NB4 (cell line): ENCODE measurements at places on chromosomes 5 and 9.

DNA sequence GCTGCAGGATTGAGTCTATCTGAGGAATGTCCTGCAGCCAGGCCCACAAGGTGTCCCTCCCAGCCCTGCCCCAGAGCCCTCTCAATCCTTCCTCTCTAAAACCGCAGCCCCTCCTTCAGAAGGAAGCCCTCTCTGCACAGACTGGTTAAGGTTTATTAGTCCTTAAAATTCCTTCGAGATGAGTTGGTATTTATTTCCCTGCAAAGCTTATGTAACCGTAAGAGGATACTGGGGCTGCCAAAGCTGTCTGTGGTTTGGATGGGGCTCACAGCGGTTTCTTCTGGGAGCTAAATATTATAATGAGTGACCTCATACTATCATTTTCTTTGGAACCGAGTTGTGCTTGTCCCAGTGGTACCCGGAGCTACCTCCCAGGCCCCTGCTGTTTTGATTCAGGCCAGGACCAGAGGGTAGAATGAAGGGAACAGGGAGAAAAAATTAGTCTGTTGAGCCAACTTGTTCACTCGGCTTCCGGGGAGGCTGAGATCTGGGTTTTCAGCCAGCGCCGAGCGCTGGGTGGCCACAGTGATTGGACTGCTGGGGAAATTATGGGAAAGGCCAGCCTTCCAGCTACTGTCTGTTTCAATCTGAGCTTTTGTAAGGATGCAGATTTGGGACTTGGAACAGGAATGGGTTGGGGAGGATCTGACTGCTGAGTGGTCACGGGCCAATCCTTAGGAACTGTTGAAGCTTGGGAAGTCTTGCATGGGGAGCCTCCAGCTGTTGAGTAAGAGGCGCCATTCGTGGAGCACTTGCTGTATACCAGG, 107.5 kb downstream of the NDFIP1 start:
- DNase-seq: peak; percentile 12

DNA sequence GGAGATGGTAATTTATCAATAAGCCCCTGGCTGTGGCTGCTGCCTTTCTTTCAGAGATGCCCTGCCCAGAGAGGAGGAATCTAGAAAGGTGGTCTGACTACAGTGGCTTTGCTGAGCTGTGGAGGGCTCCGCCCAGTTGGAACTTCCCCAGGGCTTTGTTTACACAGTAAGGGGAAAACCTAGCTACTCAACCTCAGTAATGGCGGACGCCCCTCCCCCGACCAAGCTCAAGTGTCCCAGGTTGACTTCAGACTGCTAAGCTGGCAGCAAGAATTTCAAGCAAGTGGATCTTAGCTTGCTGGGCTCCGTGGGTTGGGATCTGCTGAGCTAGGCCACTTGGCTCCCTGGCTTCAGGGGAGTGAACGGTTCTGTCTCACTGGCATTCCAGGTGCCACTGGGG, 865.4 kb upstream of the ACO1 start:
- DNase-seq: no peak

DNA sequence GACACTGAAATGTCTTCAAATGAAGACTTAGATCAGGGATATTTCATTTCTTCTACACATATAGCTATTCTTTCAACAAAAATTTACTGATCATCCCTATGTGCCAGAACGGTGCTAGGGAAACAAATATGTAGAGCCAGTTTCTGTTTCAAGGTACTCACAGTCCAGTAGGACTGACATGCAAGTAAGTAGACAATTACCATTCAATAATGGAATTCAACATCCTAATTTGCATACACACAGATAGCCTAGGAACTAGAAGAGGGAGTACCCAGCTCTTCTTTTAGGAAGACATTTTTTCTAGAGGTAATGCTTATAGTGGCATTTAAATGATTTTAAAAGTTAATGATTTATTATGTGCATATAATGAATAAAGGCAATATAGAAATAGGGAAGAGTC, 388.8 kb downstream of the ZSWIM6 start:
- DNase-seq: no peak

GRCh38 chr5:130350131-130350530, 445.9 kb downstream of the CHSY3 start:
- no peak for DNase-seq

DNA sequence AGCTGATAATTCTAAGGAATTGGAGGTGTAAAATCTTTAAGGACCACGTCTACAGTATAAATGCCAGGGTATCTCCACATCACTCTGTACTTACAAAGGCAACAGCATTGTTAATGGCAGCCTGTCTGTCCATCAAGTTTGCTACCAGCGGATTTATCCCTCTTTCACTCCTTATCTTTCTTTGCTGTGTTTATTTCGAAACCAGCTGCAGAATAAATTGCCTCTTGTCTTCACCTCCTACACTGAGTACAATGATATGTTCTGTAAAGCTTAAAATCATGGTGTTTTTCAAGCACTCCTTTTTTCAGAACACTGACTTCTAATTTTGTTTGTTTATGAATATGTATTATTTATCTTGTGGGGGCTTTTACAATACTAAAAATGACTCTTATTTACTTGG, 1088.1 kb downstream of the NR2F1-AS1 start:
- no peak for DNase-seq

DNA sequence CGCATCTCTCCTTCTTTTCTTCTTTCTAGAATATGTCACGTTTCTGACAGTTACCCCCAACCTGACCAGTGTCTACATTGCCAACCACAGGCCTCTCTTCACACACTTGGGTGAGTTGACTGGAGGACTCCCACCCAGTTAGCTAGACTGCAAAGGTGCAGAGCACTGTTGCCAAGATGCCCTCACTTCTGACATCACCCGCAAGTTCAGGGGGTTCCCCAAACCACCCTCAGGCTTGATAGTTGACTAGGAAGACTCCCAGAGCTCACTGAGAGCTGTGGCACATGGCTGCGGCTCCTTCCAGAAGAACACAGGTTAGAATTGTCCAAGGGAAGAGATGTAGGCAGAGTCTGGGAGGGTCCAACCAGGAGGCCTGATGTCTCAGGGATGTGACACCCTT, 17.2 kb downstream of the ADAMTS13 start:
- no peak for DNase-seq

DNA sequence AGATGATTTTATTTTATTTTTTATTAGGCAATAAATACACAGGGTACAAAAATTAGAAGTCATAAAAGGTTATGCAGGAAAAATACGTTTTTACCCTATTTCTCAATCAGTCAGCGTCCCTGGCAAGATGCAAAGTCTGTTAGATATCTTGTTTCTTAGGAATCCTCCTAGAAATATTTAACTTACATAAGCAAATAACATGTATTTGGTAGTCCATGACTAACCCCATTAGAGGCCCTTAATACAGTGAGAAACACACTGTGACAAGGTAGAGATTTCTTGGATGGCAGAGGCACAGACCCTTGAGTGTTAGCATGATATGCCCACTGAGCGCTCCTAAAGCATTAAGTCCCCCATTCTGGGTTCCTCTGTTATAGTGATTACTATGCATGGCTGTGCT, 121.2 kb upstream of the ADAMTSL1 start:
- DNase-seq: no peak

DNA sequence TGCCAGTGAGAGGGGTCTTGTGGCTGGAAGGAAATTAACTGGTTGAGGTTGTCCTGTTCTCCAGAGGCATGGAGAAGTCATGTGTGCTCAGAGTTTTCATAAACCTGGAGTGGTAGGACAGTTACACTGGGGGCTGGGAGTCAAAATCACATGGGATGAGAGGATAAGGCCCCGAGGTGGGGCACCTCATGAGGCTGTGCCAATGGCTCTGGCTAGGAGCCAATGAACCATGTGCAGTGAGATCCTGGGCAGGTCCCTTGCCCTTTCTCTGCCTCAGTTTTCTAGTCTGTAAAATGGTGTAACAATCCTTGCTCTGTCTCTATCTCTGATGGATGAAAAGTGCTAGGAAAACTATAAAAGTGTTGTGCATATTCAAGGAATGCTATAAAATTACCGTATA, 7.0 kb upstream of the SYNPO start:
- no peak for DNase-seq

- no peak for DNase-seq
These were observed 72.7 kb downstream of the EPB41L4B start for GRCh38 chr9:109248133-109248581.

GRCh38 chr5:126527892-126528291, 67.1 kb downstream of the ALDH7A1 start:
- DNase-seq: no peak

GRCh38 chr9:13485068-13485596, 205.6 kb upstream of the MPDZ start:
- no peak for DNase-seq

GRCh38 chr9:87375397-87376073, 122.1 kb upstream of the DAPK1 start:
- DNase-seq: no peak

DNA sequence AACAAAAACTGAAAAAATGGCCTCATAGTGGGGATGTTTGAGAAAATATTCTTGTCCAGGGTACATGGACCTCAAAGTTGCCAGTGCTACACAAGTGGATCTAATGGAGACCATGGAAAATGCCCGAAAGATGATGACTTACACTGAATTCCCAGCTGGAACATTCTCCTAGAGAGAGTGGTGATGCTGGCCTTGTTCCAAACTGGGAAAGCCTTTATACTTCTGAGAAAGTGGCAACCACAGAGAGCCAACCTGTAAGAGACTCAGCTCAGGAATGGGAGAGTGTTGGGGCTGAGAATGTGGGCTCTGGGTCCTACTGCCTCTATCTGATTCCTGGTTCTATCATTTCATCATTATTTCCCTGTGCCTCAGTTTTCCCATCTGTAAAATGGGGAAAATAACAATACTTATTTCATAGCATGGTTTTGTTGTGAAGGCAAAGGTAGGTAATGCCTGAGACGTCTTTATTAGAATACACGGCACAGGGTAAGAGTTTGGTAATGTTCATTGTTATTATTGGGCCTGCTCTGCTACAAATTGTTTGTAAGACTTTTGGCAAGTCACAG, 229.0 kb upstream of the PANK3 start:
- DNase-seq: no peak

DNA sequence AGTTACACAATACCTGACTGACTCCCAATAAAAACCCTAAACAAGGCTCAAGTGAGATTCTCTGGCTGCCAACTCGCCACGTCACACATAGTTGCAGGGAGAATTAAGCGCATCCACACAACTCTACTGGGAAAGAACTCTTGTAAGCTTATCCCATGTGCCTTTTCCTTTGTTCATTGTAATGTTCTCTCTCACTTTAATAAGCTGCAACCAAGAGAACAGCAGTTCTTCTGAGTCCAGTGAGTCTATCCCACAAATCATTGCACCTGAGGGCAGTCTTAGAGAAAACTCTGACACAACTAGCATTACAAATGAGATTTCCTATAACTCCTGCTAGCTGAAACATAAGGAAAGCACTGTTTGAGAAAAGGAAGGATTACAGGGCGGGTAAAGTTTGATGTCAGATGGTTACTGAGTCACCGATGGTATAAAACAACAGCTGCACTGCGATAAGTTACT, 27.4 kb downstream of the CENPK start:
- DNase-seq: no peak

GRCh38 chr5:16742938-16743337, 126.1 kb upstream of the RETREG1 start:
- DNase-seq: no peak

DNA sequence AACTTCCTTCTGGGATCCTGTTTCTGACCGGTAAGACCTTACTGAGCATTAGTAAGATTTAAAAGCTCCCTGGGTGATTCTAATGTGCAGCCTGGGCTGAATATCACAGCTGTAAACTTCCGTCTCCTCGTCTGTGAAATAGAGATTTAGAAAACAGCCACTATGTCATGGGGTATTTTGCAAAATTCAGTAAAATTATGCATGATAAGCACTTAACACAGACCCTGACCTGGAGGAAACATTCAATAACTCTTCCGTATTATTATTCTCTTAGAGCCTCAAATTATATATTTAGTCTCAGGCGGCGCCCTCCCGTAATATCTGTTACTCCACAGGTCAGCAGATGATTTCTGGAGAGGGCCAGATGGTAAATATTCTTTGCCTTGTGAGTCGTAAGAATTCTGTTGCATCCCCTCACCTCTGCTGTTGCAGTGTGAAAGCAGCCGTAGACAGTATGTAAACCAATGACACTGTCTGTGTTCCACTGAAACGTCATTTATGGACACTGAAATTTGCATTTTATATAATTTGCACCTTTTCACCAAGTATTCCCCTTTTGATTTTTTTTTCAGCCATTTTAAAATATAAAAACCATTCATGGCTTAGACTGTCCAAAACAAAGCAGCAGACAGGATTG, 39.2 kb upstream of the RARS1 start:
- DNase-seq: no peak

GRCh38 chr5:50958852-50959457, 292.5 kb downstream of the PARP8 start:
- peak; percentile 40 for DNase-seq

DNA sequence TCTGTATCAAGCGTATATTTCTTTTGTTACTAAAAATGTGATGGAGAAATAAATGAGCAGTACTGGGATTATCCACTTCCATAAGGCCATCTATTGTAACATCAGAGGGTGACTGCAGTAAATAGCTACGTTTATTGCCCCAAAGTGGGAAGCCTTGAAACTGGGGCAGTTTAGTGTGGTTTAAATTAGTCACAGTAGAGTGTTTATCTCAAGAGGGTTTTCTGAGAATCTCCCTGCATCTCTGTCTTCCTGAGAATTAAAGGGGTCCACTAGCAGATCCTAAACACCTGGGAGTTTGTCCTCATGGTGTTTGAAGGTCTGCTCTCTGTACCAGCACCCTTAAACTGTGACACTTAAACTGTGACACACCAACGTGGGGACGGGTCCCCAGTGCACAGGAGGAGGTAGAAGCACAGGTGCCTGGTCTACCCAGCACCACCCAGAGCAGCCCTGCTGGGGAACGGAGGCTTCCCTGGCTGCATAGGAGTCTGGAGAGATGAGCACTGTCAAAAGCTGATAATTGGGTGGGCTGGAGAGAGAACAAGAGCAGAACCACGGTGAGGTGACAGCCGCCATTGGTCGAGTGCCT, 25.2 kb downstream of the PRRC2B start:
- no peak for DNase-seq

DNA sequence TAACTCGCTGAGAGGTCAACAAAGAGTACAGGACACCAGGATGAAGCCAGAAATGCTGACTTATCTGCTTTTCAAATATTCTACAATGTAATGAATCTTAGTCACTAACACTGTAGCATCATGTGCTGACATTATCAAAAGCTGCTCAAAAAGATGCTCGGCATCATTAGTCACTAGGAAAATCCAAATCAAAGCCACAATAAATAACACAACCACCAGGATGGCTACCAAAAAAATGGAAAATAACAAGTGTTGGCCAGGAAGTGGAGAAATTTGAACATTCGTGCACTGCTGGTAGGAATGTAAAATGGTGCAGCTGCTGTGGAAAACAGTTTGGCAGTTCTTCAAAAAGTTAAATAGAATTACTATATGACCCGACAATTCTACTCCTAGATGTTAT, 269.1 kb downstream of the GLIS3 start:
- DNase-seq: no peak

- DNase-seq: no peak
These were observed 55.5 kb upstream of the RASGRF2 start for GRCh38 chr5:80904533-80905187.

- peak; percentile 70 for DNase-seq
These were observed 11.0 kb upstream of the RNU6ATAC start for GRCh38 chr9:134175291-134175807.

- no peak for DNase-seq
These were observed 91.4 kb downstream of the SLC12A2 start for GRCh38 chr5:128174951-128175350.

- DNase-seq: peak; percentile 20
These were observed 9.9 kb downstream of the RBM27 start for GRCh38 chr5:146213210-146213826.

- no peak for DNase-seq
These were observed 146.9 kb upstream of the RAPGEF1 start for GRCh38 chr9:131886826-131887225.

- no peak for DNase-seq
These were observed 104.7 kb upstream of the IRX4 start for GRCh38 chr5:1987471-1987870.

GRCh38 chr5:15236911-15237508, 263.0 kb upstream of the FBXL7 start:
- DNase-seq: no peak
